Caki2 (cell line): ENCODE measurements at places on chromosomes 1 and 21. TPM values are rescaled to one million over a fixed set of nuclear protein-coding genes. Genes with fewer than 3 reads are reported as not detected.
A peak's percentile ranks its signal among the peaks of the same experiment; 100 is the strongest.

- peak; percentile 60 for DNase-seq
These were observed 14.3 kb downstream of the PLEKHA6 start for GRCh38 chr1:204345438-204345841.

DNA sequence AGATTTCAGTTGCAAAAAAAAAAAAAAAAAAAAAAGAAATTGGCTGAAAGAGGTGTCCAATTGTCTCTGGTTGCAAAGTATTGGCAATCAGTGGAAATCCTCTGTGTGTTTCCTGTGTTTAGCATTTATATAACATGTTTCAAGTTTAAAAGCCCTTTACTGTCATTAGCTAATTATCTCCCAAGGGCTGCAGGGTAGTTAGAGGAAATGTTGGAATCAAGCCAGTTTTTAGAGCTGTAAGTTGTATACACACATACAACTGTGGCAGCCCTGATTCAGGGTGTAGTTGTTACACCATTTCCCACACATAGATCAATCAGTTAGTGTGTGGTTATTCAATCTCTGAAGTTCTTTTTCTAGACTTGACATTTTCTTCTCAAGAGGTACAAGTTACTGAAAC, 8.9 kb upstream of the ZNF326 start:
- no peak for DNase-seq

- DNase-seq, result no peak
These were observed 38.2 kb downstream of the ZBTB17 start for GRCh38 chr1:15937706-15938168.

DNA sequence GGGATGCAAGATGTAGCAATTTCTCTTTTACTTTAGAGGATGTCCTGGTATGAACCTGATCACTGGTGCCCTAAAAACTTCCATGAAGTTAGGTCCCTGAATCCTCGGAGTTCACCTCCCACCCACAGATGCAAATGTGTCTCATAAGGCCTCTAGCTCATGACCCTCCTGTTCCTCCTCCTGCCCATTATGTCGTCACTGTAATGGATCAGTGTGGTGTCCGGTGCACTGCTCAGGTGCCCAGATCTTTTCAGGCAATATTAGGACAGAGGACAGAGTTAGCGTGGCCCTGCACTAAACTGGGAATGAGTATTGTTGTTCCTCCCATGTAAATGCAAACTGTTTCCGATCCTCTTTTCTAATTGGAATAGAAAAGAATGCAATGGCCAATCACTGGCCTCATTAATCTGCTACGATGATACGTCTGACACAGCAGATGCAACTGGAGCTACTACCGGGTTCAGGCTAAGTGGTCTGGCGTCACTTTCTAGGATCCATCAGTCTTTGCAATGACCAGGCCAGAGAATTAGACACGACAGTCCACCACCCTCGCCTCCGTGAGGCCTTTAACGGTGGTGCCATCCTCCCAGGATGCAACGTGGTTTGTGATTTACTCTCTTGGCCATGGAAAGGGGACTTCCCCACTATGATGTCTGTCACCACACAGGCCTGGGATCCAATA, 3.4 kb upstream of the COL6A2 start:
- no peak for DNase-seq

GRCh38 chr1:229059671-229060539, 211.0 kb upstream of the RAB4A start:
- DNase-seq, result no peak

- no peak for DNase-seq
These were observed 596.1 kb downstream of the PTPRU start for GRCh38 chr1:29832471-29832870.

Gene SPATA45
- not detected in 2 replicates for total RNA-seq

Gene CLDN14
- total RNA-seq, result 4.6 TPM in 1 of 2 replicates, not detected in the other

Gene KCNQ4
- total RNA-seq, result not detected in 2 replicates

Gene OR2T1
- total RNA-seq, result not detected in 2 replicates

Gene BARHL2
- not detected in 2 replicates for total RNA-seq

Gene ATP1A2
- not detected in 2 replicates for total RNA-seq
